Activated CD4-positive, alpha-beta T cell treated with anti-CD3 and anti-CD28 coated beads, Interleukin-2, amount 50 U/mL, for 48 hours (primary cell): ENCODE measurements at places on chromosomes 2 and 18.
A peak's percentile ranks its signal among the peaks of the same experiment; 100 is the strongest.

GRCh38 chr2:234674781-234675201 is 177.9 kb upstream of the ARL4C start:
- no peak for DNase-seq

DNA sequence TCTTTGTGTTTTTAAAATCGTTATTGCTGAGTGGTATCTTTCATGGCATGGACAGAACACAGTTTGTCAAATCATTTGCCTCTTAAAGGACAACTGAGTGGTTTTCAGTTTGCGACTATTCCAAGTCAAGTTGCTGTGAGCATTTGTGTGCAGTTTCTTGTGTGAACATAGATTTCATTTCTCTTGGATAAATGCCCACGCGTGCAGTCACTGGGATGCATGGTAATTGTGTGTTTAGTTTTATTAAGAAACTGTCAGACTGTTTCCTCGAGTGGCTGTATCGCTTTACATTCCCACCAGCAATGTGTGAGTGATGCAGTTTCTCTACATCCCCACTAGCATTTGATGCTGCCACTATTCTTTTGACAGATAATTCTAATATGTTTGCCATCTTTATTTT is 154.0 kb upstream of the ARL4C start:
- no peak for DNase-seq

- DNase-seq = peak; percentile 49
Observed at GRCh38 chr2:196927376-196928225, 1.1 kb upstream of the PGAP1 start.

- DNase-seq = no peak
Observed at GRCh38 chr2:118726821-118727220, 120.6 kb downstream of the EN1 start.

DNA sequence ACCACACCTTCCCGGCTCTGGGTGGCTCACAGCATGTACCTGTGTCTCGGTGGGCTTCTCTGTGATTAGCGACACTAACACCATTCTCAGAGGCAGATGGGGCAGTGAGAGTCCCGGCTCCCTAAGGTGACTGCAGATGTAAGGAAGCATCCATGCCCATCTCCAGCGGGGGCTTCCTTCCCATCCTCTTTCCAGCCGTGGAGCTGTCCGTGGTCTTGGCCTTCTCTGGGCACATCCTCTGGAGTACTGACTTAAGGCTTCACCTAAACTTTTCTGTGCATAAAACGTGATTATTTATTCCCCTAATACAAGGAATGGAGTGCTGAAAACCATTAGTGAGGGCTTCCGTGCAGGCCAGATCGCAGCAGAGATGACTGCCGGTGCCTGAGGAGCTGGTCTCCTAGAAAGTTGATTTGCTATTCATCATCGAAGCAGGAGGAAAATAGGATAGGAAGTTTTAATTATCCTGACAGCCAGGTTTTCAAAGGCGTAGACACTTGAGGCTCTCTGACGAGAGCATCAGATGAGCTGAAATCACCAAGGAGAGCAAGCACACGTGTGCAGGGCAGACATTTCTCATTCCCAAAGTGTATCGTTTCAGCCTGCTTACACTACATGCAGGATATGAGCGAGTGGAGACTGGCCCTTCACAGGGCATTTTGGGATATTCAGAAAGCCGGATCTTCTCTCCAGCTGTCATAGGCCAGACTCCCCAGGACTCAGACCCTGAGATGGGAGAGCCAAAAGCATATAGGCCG is 186.1 kb upstream of the SALL3 start:
- DNase-seq = no peak
